ENCODE measurements at places on chromosomes 13 and 19. TPM values are rescaled to one million over a fixed set of nuclear protein-coding genes. Genes with fewer than 3 reads are reported as not detected.

CNMD gene
- total RNA-seq: 4.1 TPM

ZNF90 gene
- total RNA-seq: 3.9 TPM

TEKTIP1 gene
- total RNA-seq: 35.8 TPM

SHISA2 gene
- 20.6 TPM for total RNA-seq

ZNF527 gene
- total RNA-seq: 22.5 TPM

CYP2F1 gene
- total RNA-seq: 1.7 TPM

C19orf25 gene
- 55.4 TPM for total RNA-seq

TMIGD2 gene
- 0.47 TPM for total RNA-seq

CEACAM4 gene
- not detected for total RNA-seq

EFNB2 gene
- 24.7 TPM for total RNA-seq

FPR3 gene
- total RNA-seq: 1.6 TPM

KCNN1 gene
- 10.3 TPM for total RNA-seq

NFILZ gene
- total RNA-seq: 1.4 TPM

ANGPTL8 gene
- total RNA-seq: not detected

NEK5 gene
- 9.5 TPM for total RNA-seq

KLK6 gene
- total RNA-seq: 0.71 TPM

MTIF3 gene
- total RNA-seq: 141 TPM

NCAN gene
- total RNA-seq: 3.7 TPM

PLPPR3 gene
- 20.1 TPM for total RNA-seq

GNA15 gene
- 3.6 TPM for total RNA-seq

RRAS gene
- 39.3 TPM for total RNA-seq

FPR1 gene
- 2.1 TPM for total RNA-seq

ZSCAN4 gene
- 0.12 TPM for total RNA-seq

Measured in testis (tissue), 5 donors.